Stimulated activated CD4-positive, alpha-beta T cell treated with anti-CD3 and anti-CD28 coated beads, Interleukin-12 subunit alpha, Interleukin-12 subunit beta, amount 100 ng/mL, for 48 hours (primary cell): ENCODE measurements at places on chromosomes 6 and 20.

GRCh38 chr6:7169296-7169721 is 61.5 kb downstream of the RREB1 start:
- no peak for DNase-seq

DNA sequence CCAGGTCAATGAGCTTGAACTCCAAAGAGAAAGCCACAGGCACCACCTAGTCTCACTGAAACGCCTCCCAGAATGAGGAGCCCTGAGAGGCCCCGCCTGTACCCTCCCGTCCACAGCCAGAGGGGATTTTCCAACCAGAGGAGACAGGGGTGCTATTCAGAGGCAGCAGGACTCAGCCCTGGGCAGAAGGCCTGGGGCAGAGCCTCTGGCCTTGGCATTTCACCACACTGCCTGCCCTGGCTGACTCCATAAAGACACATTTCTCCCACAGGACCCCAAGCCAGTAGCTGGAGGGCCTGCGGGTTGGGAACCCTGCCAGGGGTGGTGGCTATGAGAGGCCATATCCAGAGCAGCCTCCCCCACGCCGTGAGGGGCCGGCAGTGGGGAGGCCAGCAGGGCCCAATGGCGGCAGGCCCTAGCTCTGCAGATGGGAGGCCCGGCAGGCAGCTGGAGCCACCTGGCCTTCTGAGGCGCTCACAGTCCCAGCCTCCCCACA is 159.3 kb downstream of the PREX1 start:
- DNase-seq: no peak

DNA sequence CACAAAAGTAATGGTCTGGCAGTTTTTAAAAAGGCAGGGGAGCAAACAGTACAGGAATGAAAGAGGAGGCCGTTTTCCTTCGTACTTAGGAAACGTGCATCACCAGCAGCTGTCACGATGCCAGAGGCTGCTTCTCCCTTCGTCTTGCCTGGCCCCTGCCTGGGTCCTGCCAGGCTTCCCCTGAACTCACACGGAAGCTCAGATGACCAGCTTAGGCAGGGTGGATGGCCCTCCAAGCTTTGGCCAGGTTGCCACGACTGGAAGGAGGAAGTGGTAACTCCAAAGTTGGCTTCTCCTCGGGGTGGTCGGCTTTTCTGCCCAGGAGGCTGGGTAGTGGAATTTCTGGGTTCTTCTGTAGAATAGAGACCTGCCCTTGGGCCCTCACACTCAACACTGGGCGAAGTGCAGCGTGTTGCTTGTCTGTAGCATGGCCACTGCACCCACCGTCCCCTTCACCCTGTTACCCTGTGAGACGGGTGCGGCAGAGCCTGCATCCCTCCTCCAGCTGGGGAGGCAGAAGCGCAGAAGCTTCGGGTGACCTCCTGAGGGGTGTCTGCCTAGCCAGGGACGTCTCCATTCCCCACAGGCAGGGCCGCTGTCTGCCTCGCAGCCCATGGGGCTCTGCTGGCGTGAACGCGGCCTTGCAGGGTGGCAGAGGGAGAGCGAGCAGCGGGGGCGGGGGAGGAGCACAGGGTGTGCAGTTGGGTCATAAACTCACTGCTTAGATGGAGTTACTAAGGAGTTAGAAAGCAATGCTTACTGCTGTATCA is 18.4 kb upstream of the RBM38 start:
- DNase-seq: no peak

DNA sequence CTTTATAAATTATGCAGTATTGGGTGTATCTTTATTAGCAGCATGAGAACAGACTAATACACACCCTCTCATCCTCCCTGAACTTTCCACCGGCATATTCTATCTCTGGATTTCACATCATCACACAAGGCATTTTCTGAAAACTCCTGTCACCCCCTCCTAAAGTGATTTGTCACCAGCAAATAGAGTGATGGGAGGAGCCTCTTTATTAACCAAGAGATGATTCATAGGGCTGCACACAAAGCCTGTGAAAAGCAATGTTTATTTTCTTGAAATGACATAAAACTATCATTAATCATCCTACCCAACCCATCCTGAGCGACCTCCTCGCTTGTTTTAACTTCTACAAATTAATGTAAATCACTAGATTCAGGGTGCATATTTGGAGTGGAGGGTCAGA is 394.7 kb upstream of the SULF2 start:
- no peak for DNase-seq

DNA sequence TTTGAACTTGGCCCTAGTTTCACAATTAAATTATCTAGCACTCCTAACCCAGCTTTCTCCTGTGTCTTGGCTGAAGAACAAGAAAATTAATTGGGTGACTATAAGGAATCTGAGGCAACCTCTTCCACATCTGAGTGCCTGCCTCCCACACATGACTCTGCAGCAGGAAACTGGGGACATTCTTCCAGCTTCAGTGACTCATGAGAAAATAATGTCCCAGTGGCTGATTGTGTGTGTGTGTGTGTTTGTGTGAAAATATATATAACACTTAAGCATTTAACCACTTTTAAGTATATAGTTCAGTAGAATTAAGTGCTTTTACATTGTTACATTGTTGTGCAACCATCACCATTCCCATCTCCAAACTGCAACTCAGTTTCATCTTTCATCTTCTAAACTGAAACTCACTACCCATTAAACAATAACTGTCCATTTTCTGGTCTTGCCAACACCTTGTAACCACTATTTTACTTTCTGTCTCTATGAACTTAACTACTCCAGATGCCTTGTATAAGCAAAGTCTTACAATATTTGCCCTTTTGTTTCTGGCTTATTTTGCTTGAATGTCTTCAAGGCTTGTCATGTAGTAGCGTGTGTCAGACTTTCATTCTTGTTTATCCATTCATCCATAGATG is 8.7 kb downstream of the TRIM38 start:
- DNase-seq: no peak

DNA sequence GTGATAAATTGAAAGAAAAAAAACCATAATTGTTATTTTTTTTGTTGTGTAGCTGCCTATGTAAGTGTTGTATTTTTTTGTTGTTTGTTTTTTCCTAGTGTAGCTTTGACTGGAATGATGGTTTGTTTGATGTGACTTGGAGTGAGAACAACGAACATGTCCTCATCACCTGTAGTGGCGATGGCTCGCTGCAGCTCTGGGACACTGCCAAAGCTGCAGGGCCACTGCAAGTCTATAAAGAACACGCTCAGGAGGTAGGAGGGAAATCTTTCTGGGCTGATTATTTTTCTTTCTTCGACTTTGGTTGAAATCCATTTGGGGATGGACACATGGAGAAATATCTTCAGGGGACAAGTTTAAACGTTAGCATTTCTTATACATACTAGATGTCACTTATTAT is 3.8 kb downstream of the PEX7 start:
- DNase-seq: no peak

DNA sequence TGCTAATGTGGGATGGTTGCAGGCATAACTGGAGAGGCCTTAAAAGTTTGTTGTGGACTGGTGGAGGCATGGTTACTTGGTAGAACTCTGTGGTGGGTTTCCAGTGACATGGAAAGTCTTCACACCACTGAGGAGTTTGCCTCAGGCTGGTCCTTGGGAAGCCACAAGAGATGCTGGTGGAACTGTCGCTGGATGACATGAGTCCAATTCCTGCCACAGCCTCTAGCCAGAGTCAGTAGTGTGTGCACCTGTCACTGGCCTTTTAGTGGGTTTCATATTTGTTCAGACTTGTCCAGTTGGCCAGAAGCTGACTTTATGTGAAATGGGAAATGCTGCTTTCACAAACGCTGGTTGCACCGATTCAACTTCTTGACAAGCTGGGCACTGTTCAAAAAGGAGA is 13.7 kb upstream of the SRSF12 start:
- DNase-seq: no peak

DNA sequence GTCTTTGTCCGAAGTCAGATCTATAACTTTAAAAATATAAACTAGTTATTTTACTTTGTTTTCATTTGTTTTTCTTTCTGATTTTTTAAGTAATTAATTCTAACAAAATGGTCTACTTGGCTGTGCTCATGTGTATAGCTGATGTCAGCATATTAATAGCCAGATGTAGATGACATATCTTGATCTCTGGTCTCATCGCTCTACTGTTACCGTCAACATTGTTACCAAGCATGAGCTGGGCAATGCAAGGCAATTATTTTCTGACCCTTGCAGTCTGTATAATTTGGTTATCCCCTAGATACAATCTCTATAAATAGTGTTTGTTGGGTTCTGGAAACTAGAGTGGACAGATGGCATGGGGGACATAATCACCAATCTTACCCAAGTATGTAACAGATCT is 151.6 kb upstream of the PTPRK start:
- no peak for DNase-seq

DNA sequence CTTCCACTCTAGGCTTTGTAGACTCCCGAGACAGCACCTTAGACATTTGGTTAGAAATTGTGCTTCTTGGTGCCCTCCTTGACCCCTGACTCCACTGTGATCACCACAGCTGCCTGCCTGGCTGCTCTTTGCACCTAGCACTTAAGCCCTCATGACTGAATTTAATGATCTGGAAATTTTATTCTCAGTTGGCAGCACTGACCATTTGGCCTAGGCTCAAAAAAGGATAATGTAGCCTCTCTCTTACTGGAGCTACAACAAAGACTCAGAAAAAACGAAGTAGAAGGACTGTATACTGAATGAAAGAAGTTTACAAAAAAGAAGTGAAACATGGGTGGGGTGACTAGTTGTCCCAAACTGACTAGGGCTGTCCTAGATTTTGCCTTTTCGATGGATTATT is 11.3 kb upstream of the ABRACL start:
- no peak for DNase-seq
